Natural killer cell (primary cell): ENCODE measurements at places on chromosomes 4 and X. TPM values are rescaled to one million over a fixed set of nuclear protein-coding genes. Genes with fewer than 3 reads are reported as not detected.
A peak's percentile ranks its signal among the peaks of the same experiment; 100 is the strongest.

DNA sequence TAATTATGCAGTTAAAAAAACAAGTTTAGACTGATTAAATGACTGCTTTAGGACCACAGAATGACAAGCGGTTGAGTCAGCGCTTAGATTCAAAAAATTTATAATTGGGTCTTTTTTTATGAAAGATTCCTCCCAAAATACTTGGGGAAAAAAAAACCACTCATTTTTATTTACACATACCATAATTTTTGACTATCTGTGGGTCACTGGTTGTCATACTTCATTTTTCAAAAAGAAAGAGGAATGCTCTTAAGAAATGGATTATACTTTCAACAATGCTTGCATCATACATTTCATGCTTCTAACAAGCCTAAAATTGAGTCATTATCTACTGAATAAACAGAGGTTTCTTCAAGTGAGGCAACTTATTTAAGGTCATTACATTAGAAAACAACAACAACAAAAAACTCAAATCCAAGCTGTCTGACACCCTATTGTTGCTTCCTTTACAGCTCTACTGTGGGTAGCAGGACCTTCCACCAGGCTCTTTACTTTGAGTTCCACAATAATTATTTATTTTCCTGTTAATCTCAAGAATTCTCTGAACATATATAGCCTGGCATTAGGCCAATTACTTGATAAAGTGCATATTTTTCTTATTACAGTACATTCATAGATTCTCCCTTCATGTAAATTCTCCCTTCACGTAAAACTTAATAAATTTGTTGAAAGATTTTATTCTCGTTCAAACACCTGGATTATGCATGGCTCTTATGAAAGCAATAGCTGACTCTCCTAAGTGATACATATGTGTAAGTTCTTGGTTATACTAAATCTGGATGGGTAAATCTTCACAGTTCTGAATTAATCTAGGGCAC is 445.5 kb downstream of the PCDH10 start:
- no peak for DNase-seq

DNA sequence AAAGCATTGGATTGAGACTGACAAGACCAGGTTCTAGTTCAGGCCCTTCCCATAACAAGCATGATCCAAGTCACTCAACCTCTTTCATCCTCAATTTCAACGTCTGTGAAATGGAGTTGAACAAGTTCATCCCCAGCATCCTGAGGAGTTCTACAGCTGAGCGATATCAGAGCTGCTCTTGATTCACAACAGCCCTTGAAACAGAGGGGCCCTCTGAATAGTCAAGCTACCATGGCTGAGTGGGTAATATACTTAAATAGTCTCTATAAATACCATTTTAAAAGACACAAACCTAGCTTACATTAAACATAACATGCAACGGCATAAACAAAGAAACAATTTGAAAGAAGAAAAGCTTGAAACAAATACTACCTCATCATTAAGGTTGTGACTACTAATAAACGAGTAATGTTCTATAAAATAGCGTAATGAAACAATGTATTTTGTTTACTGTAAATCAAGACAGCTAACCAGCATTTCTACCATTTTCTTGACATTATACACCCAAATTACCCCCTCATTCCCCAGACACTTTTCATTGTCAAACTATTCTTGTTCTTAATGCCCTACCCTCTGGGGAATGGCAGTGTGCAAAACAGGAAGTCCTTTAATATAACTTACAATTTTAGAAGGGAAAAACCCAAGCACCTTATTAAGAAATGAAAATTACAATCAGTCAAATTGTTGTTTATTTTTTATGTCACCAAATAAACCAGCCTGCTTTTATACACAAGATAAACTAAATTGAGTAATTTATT is 202.3 kb downstream of the PARM1 start:
- DNase-seq, result no peak

GRCh38 chrX:77668391-77669237 is 117.4 kb downstream of the ATRX start:
- no peak for DNase-seq

- no peak for DNase-seq
Measured at GRCh38 chr4:7195546-7196287, 3.4 kb downstream of the SORCS2 start.

DNA sequence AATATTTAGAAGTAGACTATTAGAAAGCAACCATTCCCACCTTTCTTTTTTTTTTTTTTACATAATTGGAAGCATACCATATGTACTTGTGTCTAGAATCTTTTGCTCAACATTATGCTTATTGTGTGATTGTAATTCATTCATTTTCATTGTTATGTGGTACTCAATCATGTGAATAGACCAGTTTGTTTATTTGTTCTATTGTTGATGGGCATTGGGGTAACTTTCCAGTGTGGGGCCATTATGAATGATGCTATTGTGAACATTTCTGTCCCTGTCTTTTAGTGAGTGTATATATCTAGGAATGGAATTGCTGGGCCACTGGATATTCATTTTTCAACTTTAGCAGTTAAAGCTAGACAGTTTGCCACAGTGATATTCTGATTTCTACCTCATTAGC is 62.5 kb upstream of the MCUB start:
- DNase-seq, result no peak

DNA sequence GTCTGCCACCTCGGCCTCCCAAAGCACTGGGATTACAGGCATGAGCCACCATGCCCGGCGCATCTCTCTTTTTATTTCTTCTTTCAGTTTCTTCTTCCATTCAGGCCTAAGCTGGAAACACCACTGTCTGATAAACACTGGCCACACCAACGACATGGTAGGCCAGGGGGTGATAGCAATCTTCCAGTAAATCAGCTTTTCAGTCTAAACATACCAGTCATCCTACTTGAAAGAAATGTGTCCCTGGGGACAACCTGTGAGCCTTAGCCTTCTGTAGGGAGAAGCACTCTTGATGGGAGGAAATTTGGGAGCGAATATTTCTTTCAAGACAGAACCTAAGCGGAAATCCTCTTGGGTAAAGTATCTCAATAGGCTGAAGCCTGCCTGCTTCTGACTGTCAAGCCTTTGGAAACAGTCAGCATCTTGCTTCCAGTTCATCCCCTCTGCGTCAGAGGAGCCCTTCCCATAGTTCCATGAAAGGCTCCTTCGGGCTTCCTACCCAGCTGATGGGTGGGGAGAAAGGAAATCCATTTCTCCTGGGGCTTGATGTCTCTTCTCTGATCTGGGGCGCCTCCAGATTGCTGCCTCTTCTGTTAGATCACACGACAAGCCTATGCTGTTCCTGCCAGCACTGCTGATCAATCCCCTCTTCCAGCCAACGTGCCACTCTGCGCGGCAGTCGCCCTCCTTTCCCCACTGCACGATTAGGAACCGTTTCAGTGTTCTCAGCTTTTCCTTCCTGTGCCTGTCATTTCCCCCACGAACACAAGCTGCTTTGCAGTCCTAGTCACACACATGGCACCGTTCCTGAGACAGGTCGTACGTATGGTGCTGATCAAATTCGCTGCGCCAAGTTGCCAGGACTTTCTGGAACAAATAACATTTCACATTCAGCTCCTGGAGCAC is 49.5 kb upstream of the CBR4 start:
- DNase-seq, result no peak

DNA sequence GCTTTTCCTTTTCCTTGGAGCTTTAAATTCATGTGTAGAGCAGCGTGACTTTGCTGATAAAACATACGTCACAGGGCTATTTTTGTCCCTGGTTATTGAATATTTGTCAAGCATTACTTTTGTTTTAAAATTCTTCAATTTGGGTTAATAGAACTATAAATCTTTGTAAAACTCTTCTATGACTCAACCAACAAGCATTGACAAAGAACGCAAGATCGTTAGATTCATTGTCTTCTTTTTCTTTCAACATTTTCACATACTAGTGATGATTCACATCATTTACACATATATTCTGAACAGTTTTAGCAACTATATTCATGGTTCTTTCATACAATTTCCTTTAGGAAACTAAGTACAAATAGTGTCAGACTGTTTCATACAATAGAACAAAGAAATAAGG is 72.0 kb upstream of the GPM6A start:
- DNase-seq, result no peak

DNA sequence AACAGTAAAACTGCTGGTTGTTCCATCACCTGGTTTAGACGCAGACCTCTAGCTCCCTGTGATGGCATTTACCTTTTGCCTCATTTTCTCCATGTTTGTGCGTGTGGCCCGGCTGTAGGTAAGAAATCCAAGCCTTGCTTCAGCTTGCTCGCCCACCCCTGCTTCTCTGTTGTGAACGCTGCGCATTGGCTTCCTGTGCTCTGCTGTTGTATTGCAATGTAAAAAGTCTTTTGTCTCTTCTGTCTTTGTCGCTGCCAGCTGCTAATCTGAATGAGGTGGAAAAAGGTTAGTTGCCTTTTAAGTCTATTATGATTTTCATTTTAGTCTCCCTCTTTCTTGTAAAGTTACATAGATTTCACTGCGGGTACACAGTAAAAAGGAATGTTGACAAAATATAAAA is 127.3 kb upstream of the PACRGL start:
- DNase-seq, result no peak

DNA sequence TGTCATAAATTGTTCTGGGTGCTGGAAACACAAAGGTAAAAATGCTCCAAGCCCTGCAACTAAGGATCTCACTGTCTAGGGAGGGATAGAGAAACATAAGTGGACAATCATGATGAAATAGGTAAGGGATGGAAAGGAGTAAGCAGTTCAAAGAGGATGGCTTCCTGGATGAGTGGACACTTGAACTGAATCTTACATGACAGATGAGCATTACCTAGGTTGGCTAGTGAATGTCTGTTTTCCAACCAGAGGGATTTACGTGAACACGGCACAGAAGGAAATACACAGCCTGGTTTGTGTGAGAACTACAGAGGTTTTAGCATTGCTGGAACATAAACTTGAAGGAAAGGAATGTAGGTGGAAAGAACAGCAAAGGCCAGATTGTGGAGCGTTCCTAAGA is 150.2 kb upstream of the GALNT7 start:
- no peak for DNase-seq

DNA sequence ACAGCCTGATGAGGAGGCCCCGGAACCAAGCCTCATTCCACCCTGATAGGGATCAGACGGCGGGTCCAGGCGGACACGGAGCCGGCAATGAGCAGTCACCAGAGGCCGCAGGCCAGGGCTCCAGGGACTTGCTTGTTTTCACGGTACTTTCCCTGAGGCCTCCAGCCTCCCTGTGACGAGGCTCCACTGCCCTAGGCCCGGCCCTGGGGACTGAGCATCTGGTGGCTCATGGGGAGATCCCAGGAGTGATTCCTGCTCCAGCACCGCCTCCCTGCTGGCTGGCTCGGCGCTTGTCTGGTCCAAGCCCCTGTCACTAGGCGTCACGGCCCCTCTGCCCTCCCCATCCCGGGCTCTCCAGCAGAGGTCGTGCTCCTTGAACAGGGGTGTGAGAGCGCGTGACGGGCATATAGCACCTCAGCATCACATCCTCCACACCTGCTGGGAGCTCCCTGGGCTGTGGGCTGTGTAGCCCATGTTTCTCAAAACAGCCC is 14.1 kb downstream of the HTRA3 start:
- no peak for DNase-seq

GRCh38 chr4:965766-966134 is 7.6 kb downstream of the DGKQ start:
- DNase-seq, result no peak

GRCh38 chr4:182556580-182556979 is 313.4 kb downstream of the TENM3 start:
- no peak for DNase-seq

DNA sequence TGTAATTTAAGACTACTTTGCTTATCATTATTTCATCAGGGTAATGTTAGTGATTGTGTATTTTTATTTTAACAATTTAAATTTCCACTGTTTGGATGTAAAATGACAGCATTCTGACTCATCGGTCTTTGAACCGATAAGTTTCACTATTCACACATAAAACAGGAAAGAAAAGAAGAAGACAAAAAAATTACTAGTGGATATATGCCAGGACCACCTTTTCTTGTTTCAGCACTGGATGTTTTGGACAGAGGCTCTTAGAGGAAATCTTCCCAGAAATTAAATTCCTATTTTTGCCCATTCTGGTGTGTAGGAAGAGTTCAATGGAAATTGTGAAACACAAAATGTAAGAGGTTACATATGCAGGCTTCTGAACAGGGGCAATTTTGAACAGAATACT is 57.4 kb downstream of the VEGFC start:
- no peak for DNase-seq

DNA sequence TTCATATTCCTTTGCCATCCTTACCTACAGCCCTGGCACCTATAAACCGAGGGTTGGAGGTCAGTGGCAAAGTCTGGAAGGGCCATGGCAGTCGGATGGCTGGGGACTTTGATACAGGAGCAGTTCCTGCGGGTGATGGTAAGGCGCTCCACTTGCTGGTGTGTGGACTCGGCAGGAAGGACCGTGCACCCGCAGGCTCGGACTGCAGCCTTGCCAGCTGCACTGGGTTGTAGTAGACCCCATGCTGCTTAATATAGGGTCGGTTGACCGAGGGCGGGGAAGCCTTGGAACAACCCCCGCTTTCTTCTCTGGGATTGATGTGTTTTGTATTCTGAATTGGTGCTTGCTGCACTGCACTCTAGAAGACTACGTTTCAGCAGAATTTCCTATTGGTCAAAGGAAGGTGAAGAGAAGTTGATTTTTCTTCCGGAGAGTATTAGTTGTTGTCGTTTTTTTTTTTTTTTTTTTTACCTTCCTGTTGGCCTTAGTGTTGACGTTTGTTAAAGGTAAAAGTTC is 638 bp downstream of the BLTP1 start:
- DNase-seq, result peak; percentile 56

DNA sequence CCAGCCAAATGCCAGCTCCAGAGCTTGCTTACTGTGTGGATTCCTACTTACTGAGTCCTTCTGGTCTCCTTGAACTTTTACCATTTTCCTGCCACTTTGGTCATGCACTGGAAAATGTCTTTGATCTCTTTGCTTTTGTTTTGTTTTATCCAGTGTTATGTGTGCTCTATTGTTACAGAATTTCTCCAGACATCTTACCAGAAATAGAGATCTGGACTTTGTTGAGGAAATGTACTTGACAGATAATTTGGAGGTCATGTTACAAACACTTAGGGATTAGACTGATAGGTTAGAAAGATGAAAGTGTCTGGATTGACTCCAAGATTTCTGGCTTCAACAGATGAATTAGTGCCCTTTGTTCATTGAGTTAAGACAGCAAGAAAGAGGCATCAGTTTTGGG is 5.7 kb upstream of the ZNF330 start:
- DNase-seq, result no peak

The PRSS12 gene
- not detected for total RNA-seq

The MAGEE2 gene
- not detected for total RNA-seq

The TLR6 gene
- total RNA-seq, result 9.8 TPM

The TSC22D3 gene
- total RNA-seq, result 895 TPM

The UBE2A gene
- total RNA-seq, result 88.4 TPM
